ENCODE measurements at places on chromosomes 2 and 18.

DNA sequence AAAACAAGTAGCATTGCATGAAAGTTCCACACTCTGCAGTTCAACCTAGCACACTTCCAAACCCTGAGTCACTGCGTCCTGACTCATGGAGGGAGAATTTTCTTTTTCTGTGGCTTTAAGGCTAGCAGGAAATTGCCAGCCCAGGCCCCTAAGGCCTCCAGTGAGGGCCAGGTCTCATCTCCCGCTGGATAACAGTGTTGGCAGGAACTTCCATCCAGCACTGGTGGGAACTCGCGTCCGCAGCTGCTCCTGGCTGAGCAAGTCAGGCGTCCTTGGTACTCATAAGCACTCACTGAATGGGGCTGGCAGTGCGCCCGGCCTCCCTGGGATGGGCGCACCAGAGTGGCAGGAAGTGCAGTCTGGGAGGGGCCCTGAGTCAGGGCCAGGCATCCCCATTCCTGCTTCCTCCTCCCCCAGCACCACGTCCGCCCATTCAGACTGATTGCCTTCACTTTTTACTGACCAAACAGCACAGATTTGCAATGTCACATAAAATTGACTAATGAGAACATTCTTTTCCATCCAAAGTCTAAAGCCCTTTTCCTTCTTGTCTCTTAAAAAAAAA, 14.3 kb downstream of the MALL start:
- no peak for DNase-seq

DNA sequence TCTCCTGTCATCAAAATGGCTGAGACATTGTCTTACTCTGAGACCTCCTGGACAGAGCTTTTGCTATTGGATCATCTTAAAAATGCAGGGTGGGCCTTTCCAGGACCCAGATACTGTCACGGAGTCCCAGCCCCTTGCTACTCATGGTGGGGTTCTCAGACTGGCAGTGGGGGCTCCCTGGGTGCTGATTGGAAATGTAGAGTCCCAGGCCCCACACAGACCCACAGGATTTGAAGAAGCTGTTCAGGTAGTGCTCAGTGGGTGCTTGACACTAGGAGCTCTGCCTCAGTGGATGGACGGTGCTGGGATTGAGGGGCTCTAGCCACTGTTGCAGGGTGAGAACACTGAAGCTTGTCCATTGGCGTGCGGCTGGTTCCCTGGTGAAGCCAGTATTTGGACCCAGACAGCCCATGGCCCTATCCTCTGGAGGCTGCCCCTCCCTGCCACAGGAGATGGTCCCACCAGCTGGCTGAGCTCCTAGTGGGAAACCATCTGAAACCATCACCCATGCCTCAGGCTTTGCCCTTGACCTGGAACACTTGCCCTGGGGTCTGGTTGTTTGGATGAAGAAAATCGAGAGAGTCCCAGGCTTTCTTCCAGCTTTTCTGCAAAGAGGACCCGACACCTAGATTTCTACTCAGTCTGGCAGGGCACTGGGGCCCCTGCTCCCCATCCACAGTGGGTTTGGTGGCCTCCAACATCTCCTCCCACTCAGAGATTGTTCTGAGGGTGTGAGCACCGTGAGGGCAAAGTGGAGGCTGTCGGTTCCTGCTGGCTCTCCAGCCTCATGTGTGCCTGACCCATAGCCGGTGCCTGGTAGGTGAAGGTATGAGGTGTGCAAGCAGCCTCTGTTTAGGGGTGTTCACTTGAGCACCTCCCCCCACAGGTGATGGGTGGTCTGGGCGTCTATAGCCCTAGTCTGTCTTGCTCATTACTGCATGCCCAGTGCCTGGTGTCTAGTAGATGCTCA, 30.1 kb downstream of the MROH2A start:
- no peak for DNase-seq

DNA sequence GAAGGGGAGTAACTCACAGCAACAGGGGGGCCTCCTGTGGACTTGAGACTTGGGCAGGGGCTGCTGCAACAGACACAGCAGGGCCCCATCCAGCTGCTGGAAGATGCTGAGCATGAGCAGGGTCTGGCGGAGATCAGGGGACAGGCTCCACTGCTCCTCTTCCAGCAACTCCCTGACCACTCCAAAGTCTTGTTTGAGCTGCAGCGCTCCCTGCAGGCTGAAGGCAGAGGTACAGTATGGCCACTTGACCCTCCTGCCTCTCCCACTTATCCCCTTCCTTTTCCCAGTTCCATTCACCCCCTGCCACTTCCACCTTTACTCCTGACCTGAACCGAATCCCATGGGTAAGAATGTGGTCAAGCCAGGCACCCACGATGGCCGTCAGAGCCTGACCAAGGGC, 2.4 kb upstream of the MRPL53 start:
- no peak for DNase-seq

DNA sequence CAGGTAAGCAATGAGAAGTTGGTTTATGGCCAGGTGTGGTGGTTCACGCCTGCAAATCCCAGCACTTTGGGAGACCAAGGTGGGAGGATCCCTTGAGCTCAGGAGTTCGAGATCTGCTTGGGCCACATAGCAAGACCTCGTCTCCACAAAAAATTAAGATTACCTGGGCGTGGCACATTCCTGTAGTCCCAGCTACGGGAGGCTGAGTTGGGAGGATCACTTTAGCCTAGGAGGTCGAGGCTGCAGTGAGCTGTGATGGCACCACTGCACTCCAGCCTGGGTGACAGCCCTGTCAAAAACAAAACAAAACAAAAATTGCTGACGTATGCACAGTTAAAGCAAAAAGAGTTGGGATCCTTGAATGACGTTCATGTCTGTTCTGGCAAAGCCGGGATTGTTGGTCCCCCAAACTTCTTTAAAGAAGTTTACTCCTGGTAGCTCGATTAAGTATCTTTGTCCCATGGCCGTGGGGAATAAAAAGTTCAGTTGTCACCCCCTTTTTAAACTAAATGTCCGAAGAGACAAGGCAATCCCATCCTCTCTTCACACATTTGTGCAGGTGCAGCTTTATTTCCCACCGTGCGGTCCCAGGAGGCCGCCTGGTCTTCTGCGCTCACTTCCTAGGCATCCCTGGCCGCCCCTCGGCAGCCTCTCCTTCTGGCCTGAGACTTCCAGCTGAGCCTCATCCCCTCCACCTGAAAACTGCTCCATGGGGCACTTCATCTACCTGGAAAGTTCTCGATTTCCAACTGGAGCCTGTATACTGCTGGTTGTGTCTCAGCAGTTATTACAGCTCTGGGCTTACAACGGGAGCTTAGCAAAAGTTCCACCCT, 762 bp upstream of the SPOPL start:
- DNase-seq, result peak; percentile 53

GRCh38 chr18:11719050-11719449, 30.0 kb downstream of the GNAL start:
- DNase-seq, result no peak

DNA sequence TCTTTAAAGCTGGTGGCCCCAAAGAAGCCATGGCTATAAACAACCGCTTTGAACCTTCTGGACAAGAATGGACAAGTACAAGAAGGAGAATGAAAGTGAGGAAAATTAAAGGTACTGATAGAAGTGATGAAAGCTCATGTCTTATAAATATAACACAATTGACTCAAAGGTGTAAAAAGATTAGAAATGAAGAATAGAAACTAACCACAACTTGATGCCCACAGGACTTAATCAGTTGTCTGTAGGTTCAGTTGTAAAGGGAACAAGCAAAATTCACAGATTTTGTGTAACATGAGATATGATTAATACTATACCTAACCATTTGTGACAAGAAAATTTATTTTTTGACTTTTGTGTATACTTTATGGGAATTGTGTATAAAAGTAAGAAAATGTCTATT, 135.7 kb downstream of the NUP35 start:
- no peak for DNase-seq

GRCh38 chr18:68992719-68993482, 195.0 kb downstream of the CCDC102B start:
- no peak for DNase-seq

- DNase-seq, result no peak
Observed at GRCh38 chr18:13409997-13410396, 191.4 kb downstream of the LDLRAD4 start.

GRCh38 chr18:36200354-36200771, 13.1 kb downstream of the MOCOS start:
- DNase-seq, result peak; percentile 21

DNA sequence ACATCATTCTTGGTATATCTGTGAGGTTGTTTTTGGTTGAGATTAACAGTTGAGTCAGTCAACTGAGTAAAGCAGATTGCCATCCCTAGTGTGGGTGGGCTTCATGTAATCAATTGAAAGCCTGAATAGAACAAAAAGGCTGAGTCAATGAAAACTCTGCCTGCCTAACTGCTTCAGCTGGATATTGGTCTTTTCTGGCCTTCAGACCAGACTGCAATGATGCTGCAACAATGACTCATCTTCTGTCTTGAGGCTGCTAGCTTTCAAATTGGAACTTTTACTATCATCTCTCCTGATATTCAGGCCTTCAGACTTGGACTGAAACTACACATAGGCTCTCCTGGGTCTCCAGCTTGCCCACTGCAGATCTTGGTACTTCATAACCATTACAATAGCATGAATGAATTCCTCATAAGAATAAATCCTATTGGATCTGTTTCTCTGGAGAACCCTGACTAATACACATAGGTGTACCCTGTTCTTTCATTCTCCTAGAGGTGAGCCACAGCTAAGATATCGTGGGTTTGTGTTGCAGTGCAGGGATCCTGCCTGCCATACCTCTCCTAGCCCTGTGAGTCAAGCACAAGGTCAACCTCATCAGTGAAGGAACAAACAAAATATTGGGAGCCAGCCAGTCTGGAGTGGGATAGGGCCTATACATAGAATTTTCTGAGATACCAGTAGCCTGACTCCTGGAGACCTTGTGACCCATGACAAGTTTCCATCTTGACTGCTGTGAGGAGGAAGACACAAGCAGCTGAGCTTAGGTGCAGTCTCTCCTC, 473.8 kb downstream of the DCC start:
- no peak for DNase-seq

DNA sequence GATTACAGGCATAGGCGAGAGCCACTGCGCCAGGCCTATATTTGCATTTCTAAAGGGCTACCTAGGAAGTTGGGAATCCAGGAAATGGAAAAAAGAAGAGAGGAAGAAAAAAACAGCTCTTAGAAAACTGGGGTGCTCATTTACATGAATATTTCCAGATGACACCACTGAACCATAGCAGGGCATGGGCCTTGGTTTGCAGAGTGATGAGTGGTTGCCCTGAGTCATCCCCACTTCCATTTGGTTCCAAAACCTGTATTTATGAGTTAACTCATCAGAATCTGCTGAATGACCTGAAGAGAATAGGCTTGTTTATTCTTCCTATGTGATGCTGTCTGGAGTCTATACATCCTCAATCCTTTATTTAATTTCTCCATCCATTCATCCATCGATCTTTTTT, 36.2 kb downstream of the EHD3 start:
- DNase-seq, result no peak

- no peak for DNase-seq
Observed at GRCh38 chr2:1557467-1557820, 144.2 kb downstream of the TPO start.

- DNase-seq, result no peak
Observed at GRCh38 chr2:42117923-42118753, 51.0 kb upstream of the EML4 start.

GRCh38 chr2:102318437-102318836, 7.1 kb downstream of the IL1RL1 start:
- DNase-seq, result no peak

GRCh38 chr2:197442857-197443256, 8.0 kb upstream of the SF3B1 start:
- DNase-seq, result no peak

DNA sequence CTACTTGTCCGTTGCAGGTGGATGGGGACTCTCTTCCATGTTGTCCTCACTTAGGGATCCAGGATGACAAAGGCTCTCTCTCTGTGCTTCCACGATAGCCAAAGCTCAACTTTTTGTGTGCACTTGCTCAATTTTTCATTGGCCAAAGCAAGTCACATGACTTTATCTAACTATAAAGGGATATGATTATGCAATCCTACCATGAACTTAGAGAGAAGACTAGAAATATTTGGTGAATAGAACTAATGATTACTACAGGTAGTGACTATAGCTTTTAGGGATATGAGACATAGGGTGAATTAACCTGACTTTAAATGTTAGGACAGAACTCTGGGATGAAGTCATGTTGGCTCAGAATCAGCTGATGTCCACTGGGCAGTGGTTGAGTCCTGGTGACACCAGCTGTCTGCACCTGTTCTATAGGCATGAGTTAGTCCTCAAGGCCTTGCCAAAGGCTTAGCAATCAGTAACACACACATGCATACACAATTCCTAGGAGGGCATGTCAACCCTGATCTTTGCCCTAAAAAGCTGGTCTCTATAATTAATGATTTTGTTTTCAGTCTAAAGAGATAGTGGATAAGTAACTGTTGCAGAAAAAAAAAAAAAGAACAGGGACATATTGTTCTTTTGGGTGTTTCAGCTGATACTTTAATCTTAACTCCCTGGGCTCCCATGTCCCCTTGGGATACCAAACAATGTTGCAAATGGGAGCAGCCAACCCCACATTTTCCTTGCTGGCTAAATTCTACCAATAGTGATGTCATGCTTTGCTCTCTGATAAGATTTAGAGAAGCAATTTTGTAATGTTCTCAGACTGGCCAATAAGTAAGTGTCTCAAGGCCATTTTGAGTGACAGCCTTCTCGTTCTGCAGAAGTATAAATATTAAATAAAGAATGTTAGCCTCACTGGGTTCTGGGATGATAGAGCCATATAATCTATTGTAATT, 12.5 kb upstream of the HK2 start:
- no peak for DNase-seq

DNA sequence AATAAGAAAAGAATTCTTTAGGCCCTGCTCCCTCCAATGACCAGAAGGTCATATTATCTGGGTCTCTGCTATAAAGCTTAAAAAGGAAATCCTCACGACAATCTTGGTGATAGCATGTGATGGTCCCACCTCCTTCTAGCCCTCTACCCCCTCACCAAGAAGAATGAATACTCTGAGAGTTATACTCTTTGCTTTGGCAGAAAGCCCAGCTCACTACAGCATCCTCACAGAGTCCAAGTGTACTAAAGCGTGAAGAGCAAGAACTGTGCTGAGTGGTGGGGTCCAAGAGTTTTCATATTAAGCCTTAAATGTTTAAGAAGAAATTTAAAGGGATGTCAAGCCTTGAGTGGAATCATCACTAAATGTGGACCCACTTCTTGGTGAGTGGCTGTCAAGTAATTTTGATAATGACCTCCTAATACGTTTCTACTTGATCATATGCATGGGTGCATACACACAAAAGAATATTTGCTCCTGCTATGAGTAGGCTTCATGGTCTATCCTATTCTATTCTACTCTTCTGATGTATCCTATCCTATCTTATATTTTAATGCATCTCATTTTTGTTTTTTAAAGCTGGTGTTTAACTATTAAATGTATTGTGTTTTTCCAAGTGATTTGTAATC, 16.5 kb upstream of the SERPINB7 start:
- DNase-seq, result no peak

- no peak for DNase-seq
Observed at GRCh38 chr2:237282568-237283128, 131.3 kb downstream of the COL6A3 start.

GRCh38 chr18:42414756-42415454, 459.9 kb downstream of the PIK3C3 start:
- no peak for DNase-seq
